ENCODE measurements at places on chromosomes 1 and 21. TPM values are rescaled to one million over a fixed set of nuclear protein-coding genes. Genes with fewer than 3 reads are reported as not detected.

The KRTAP12-3 gene
- not detected for total RNA-seq

The OPTC gene
- not detected for total RNA-seq

The NBL1 gene
- total RNA-seq, result 55.7 TPM

The LIN28A gene
- not detected for total RNA-seq

The LCE6A gene
- total RNA-seq, result not detected

The A3GALT2 gene
- total RNA-seq, result not detected

The TEX38 gene
- not detected for total RNA-seq

The GJA8 gene
- total RNA-seq, result not detected

The RORC gene
- 0.94 TPM for total RNA-seq

The SYDE2 gene
- total RNA-seq, result 2.1 TPM

The UTS2 gene
- not detected for total RNA-seq

The MANEAL gene
- 1.1 TPM for total RNA-seq

The ZYG11B gene
- total RNA-seq, result 12.7 TPM

The AADACL3 gene
- total RNA-seq, result not detected

Measured in activated T-helper 2 cell treated with anti-CD3 and anti-CD28 coated beads, Interferon-gamma antibody, Interleukin-2, Interleukin-4, amounts not matched to agents 10 μg/mL and 5 μg/mL and 100 μg/mL, durations not matched to agents 14 hours and 24 hours and 36 hours (primary cell).